T-helper 1 cell (primary cell): ENCODE measurements at places on chromosomes 7 and 10.

DNA sequence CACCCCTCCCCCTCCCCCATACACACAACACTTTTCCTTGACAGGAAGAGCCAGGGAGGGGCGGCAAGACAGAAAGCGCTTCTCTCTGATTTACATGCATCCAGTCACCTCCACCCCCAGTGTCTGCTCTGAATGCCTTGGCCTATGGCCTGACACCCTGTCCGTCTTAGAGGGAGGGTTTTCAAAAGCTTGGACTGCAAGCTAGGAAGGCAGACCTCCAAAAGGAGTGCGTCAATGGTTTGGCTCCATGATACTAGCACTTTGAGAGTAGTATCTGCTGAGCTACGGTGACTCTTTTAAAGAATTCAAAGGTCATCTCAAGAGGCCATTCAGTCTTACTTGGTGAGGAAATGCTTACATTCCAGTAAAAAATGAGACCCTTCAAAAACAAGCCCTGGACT is 20.3 kb upstream of the PAX2 start:
- DNase-seq = no peak

DNA sequence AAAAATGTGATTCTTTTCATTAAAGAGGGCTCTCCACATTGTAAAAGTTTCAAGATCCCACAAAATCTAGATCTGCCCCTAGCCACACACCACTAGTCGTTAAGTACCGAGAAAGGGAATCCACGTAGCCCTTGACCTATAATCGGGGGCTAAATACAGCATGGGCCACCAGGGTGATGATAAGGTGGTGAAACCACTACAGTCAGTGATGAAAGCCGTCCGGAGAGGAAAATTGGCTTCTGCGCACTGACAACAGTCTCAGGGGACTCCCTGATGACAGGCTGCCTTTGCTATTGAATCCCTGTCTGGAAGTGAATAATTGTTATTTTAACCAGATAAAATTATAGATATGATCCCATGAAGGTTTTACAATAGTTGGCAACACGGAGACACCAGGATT is 4.6 kb downstream of the TECTB start:
- DNase-seq = no peak

GRCh38 chr7:44143646-44144250 is 2.6 kb upstream of the MYL7 start:
- DNase-seq = no peak

- DNase-seq = no peak
These were observed 151.2 kb upstream of the MINDY3 start for GRCh38 chr10:16011548-16011947.

- no peak for DNase-seq
These were observed 14.5 kb downstream of the ANKRD7 start for GRCh38 chr7:118239014-118239413.

DNA sequence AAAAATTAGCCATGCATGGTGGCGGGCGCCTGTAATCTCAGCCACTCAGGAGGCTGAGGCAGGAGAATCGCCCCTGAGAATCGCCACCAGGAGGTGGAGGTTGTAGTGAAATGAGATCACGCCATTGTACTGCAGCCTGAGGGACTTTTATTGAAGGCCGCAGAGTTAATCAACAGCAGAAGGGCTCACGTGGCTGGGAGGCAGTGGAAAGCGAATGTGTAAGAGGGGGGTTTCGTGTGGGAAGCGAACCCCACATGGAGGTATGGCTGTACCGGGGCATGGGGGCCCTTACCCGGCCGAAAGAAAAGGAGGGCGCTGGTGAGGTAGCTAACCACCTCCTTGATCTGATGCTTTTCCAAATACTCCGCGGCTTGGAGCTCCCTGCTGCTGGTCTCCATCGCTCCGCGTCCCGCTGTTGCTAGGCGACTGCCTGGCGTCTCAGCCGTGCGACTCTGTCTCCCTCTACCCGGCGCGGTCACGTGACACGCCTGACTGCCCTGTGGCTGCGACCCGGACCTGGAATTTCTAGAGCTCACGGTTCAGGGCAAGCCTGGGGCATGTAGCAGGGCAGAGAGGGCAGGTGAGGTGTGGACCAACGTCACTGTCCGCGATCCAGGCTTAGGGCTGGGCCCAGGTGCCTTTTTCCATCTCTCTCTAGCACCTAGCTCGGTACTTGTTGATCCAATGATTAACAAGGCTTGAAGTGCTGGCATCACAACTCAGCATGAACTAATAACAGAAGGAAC is at the start of gene EFCAB10:
EFCAB10 (minus strand) TSS at position 428 of the 746 bp plus-strand sequence; CDS start at position 398, 30 bp downstream.
- peak; percentile 48 for DNase-seq

GRCh38 chr7:93836116-93836515 is 54.4 kb downstream of the TFPI2 start:
- no peak for DNase-seq

DNA sequence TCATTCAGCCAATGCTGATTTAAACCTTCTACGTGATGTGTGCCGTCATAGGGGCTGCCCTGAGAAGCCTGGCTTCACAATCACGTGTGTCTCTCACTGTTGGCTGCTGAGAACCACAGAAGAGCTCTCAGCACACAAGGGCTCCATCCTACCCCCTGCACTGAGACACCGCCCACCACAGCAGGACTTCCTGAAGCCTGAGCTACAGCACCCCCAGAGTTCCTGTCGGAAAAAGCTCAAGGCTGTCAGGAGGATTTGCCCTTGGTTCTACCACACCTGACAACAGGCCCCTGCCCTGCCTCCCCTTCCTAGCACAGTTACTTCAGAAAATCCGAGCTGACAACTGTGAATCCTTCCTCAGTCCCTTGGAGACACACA is 191.9 kb downstream of the MAD1L1 start:
- DNase-seq = no peak

DNA sequence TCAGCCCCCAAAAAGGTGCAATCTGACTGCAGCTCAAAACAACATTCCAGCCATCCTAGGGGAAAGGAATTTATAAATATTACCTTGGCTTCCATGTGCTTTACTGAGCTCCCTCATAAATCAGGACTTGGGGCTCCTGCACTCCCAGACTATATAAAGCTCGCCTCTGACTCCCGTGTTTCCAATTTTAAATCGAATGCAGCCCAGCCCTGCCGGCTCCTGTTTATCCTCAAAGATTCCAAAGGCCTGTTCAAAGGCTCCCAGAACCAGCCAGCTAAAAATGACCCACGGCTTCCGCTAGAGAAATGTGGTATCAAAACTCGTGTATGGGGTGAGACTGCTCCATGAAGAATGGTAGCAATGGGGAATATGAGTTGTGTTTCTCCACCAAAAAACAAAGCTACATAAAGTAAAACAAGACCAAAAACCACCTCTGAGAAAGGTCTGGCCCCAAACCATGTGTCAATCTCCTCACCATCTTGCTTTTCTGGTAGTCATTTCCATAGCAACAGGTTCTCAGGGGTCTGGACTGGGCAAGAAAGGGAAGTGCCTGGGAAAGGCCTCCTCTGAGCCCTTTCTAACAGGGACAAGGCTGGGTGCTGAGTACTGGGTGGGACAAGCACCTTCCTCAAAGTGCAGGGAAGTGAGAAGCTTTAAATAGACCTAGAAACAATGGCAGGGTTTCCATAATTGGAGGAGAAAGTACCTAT is 5.1 kb downstream of the CALML3 start:
- no peak for DNase-seq

- DNase-seq = no peak
These were observed 12.4 kb downstream of the RBP3 start for GRCh38 chr10:47360419-47361040.

- no peak for DNase-seq
These were observed 80.9 kb upstream of the VWC2 start for GRCh38 chr7:49692516-49692915.

GRCh38 chr7:66899552-66900280 is 21.3 kb upstream of the TMEM248 start:
- no peak for DNase-seq

GRCh38 chr10:107653832-107654287 is 489.4 kb upstream of the SORCS1 start:
- DNase-seq = no peak

- DNase-seq = no peak
These were observed 2.5 kb downstream of the PTER start for GRCh38 chr10:16439295-16439694.

- DNase-seq = no peak
These were observed 6.1 kb downstream of the IQUB start for GRCh38 chr7:123528265-123528664.

DNA sequence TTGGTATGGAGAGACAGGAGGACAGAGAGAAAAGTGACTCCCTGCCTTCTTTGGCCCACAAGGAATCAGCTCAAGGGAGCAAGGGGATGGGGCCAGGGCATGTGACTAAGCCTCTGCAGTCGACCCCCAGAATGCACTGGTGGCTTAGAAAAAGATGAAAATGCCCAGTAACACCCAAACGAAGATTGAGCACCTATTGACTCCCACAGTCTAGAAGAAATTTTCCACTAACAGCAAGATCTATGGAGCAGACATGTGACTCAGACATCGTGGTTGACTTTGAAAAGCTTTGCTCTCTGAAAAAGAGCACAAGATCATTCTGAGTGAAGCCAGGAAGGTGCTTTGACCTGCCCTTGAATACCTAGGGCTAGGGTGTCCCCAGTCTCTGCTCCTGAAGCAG is 586.0 kb downstream of the CALN1 start:
- no peak for DNase-seq

DNA sequence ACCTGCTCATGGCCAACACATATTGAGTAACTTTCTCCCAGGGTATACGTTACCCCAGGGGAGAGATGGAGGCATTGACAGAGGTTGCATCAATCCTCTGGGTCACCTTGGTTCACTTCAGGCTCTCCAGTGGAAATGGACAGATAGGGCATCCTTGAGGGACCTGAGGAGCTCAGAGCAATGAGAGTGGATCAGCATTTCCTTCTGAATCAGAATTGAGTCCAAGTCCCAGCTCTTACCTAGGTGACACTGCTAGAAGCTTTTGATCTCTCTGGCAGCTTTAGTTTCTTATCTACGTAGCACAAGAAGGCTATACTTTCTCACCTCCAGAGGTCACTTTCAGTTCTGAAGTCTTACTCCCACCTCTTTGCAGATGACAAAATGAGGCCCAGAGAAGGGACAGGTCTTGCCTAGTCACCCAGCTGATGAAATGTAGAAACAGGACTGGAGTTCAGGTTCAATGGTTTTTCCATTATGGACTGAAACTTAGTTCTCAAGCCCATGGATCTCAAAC is 35.2 kb downstream of the PANK1 start:
- DNase-seq = no peak

DNA sequence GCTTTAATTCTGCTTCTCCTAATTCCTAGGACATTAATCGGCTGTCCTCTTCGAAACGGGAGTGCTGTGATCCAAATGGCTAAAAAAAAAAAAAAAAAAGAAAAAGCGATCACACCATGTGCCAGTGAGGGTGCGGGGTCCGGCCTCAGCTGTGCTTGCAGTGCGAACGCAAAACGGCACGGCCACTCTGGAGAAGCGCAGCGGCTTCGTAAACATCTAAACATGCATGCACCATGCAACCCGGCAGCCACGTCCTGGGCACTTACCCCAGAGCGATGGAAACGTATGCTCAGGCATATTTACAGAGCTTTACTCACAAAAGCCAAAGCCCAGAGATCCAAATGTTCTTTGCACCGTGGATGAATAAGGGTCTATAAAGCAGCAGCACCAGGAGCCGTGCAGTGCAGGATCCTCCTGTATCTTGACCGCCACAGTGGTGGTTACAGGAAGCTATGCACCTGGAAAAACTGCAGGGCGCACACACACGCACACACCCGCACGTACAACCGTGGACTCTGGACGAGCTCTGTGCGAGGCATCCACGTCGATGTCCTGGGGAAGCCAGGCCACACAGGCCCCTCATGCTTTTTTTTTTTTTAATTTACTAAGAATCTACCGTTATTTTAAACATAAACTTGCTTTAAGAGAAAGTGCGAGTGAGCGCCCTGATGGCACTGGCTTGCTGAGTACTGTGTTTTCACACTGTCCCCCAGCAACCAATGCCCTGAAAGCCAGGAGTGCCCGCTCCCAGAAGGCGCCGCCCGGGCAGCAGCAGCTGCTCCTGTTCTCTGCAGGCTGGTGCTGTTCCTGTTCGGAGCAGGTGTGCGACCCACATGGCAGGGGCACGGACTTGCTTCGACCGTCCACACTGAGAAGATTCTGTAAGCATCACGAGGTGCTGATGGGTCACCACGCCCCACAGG is 25.0 kb downstream of the GPER1 start:
- DNase-seq = no peak

DNA sequence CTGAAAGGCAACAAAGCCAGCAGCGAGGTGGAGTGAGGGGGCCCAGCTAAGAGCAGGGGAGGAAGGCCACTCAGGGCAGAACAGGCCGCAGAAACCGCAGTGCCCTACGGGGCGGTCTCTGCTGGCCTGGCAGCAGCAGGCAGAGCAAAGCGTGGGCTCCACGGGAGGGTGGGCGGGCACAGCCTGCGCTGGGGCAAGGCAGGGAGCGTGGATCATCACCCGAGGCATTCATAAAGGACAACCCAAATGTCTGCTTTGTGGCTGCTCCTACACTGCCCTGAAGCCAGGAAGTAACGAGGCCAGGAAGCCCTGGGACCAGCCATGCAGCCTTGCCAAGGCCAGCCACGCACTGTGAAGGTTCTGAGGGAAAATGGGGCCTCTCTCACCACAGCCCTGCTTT is 127.5 kb downstream of the MAD1L1 start:
- DNase-seq = no peak

DNA sequence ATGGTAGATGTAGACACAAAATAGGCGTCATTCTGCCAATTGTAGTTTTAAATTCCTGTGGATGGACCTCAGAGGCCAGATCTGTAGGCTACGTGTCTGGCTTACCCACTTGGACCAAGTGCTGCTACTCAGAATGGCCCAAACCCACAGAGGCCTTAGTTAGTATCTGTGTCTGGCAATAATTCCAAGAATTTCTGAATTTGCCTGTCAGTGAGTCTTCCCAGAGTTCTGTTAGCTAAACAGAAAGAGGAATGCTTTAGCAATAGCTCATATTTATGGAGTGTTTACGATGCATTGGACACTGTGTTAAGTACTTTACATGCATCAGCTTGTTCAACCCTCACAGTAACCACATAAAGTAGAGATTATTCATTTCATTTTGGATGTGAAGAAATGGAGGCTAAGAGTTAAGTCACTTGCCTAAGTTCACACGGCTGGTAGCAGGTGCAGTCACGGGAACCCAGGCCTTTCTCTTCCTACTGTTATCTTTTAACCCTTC is 231.8 kb downstream of the PTEN start:
- DNase-seq = no peak

GRCh38 chr10:125700355-125700911 is 17.5 kb upstream of the TEX36 start:
- DNase-seq = no peak

DNA sequence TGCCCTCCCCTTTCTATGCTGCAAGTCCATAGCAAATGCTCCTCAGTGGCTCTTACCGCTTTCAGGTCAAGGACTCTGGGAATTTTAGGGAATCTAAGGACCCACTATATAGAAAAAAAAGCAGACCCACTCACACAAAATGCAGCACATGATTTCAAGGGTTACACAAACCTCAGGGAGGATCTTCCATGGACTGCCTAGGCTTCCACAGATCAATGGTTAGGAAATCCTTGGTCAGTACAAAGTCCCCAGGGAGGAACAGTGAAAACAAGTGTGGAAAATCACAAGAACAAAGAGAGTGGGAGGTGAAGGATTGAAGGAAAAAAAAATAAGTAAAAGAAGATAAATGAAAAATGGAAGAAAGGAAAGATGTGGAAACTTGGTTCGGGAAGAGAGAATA is 188.4 kb downstream of the AHR start:
- DNase-seq = no peak

- DNase-seq = no peak
These were observed 314.8 kb downstream of the DNAJB6 start for GRCh38 chr7:157651366-157652160.

GRCh38 chr7:2066251-2066919 is 166.4 kb downstream of the MAD1L1 start:
- no peak for DNase-seq

GRCh38 chr10:116469437-116469836 is 41.8 kb downstream of the PNLIPRP3 start:
- DNase-seq = no peak
